Activated CD4-positive, CD25-positive, alpha-beta regulatory T cell (primary cell): ENCODE measurements at places on chromosomes 11 and 22.

GRCh38 chr22:45139693-45140092 lies 24.0 kb upstream of the NUP50 start:
- no peak for DNase-seq

DNA sequence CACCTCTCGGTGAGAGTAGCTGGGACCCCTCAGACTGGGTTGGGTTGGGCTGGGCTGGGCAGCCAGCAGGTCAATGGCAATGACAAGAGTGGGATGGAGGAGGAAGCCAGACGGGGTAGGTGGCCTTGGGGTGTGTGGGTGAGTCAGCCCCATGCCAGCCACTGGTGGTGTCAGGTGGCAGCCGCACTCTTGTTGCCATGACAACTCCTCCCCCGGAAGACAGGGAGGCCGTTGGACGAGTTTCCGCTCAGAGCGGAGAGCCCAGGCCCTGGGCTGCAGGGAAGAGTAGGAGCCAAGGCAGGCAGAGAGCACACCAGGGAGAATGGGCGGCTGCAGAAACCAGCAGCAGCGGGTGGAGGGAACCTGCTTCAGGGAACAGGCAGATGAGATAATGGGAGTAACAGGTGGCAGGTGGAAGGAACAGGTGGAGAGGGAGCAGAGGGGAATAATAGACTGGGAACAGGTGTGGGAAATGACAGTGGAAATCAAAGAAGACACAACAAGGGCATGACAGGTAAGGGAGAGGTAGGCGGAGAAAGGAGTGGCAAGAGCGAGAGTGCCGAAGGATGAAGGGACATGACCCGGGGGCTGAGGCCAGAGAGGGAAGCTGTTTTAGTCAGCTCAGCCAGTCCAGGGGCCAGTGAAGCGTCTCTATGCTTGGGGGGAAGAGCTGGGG lies 8.7 kb downstream of the SPTBN2 start:
- DNase-seq = no peak

GRCh38 chr22:40258017-40258416 lies 80.3 kb downstream of the TNRC6B start:
- no peak for DNase-seq

DNA sequence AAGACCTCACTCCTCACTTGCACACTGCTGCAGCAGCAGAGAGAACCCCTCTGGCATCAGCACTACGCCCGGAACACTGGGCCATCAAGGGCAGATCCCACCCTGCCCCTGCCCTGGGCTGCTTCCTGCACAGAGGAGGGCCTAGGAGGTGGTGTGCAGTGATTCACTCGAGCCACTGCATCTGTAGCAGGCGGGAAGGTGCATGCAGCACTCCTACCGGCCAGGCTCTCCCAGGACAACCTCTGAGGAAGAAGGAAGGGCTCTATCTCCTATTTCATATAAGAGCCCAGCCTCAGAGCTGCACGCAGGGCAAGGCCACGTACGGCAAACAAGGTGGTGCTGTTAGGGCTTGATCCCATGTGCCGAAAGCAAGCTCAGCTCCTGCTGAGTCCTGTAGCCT lies 14.2 kb downstream of the RANGAP1 start:
- no peak for DNase-seq

- DNase-seq = no peak
Observed at GRCh38 chr11:26194881-26195280, 137.0 kb upstream of the ANO3 start.

GRCh38 chr22:48881326-48881980 lies 946.2 kb downstream of the BRD1 start:
- DNase-seq = no peak

DNA sequence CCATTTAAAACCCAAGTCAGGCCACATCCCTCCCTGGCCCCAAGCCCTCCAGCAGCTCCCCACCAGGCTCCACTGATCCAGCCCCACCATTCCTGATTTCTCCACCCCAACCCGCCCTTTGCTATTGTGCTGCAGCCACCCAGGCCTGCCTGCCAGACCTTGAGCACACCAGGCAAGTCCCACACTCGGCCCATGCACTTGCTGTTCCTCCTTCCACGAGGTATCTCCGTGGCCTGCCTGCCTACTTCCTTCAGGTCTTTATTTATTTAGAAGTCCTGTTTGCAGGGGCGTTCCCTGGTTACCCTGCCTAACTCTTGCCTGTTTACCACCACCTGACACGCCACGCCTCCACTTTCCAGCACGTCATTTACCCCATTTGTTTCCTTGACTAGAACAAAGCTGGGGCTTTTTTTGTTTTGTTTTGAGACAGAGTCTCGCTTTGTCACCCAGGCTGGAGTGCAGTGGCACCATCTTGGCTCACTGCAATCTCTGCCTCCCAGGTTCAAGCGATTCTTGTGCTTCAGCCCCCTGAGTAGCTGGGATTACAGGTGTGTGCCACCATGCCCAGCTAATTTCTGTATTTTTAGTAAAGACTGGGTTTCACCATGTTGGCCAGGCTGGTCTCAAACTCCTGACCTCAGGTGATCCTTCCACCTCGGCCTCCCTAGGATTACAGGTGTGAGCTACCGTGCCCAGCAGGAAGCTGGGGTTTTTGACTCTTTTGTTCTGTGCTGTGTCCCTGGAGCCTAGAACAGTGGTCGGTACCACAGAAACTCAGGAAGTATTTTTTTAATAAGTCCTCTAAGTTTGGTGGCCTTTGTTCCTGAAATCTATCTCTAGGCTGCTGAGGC lies 6.7 kb downstream of the CENPM start:
- peak; percentile 72 for DNase-seq
